ENCODE measurements at places on chromosomes 5 and 9.
A peak's percentile ranks its signal among the peaks of the same experiment; 100 is the strongest.

DNA sequence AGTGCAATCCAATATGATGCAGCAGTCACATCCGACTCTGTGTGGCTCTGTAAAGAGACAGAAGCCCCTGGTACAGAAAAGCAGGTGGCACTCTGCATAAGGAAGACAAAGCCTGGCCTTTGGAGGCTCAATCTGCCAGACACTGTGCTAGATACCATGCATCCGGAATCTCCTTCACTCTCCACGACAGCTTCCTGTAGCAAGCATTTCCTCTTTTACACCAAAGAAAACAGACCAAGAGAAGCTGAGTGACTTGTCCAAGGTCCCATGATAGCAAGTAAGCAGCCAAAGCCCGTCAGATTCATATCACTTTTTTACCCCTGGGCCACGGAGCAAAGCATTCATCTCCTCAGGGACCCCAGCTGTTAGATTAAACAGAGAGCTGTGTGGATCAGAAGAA is 64.2 kb upstream of the SMIM23 start:
- DNase-seq, result no peak

GRCh38 chr5:78993165-78993564 is 8.1 kb upstream of the ARSB start:
- DNase-seq, result no peak

DNA sequence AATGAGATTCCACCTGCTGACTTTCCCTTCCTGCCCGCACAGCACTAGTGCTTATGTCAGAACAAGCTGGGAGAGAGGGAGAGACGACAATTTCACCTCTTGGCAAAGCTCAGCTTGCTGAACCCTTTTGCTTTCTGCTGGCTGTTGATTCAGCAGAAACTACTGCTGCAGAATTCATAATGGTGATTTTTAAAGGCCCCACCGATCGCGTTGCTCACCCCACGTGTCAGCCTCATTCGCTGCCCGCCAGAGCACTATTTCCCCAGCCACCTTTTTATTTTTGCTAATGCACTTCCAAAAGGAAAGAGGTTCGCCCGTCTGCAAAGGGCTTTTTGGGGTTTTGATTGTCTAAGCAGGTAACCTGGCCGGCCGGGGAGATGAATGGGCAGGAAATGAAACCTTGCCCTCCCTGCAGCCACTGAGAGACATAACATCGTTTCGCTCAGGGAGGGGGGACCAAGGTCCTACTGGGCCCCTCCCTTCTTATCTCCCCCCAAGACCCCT is 1.3 kb downstream of the PPP2R2B start:
- DNase-seq, result peak; percentile 6

DNA sequence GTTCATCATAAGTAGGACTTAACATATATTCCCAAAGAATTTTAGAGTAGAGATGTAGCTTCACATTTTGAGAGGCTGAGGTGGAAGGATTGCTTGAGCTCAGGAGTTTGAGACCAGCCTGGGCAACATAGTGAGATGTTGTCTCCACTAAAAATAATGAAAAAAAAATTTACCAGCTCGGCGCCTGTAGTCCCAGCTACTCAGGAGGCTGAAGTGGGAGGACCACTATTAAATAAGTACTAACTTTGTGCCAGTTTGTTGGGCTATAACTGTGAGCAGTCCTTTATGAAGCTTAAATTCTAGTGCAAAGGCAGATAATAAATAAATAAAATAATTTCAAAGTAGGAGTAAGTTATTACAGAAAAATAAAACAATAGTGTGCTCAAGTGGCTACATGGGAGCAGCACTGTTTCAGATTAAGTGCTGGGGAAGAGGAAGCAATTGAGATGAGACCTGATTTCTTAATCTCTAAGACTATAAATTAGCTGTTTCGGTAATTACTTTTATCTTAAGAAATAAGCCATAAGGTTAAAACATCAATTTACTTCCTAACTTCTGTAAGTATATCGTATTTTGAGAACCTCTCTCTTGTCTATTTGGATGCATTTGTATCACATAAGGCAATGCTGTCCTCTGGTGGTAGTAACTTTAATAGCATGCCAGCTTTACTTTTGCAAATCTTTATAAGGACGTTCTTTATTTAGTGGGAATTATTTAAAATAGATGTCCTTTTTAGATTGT is 98.9 kb downstream of the CSNK1G3 start:
- DNase-seq, result peak; percentile 38

- no peak for DNase-seq
These were observed 6.2 kb upstream of the CPEB4 start for GRCh38 chr5:173881811-173882575.

DNA sequence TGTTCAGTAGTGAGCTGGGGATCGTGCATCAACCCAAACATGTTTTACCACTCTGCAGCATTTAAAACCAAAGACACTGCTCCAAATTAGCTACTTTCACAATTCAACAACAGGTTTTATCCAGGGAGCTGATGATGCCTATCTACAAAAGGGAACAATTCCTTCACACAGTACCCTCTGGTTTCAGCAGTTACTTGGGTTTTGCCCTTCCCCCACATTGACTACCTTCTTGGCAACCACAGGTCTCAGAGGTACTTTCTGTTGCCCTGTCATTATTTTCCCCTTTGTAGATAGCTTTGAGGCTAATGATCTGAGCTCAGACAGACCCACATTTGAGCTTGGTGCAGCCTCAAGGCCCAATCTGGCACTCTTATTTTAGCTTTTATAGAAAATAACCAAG is 96.1 kb downstream of the WDR41 start:
- DNase-seq, result no peak

- DNase-seq, result no peak
These were observed 74.6 kb upstream of the HSPA9 start for GRCh38 chr5:138649775-138650174.

- no peak for DNase-seq
These were observed 140.7 kb downstream of the WDR70 start for GRCh38 chr5:37519807-37520206.

DNA sequence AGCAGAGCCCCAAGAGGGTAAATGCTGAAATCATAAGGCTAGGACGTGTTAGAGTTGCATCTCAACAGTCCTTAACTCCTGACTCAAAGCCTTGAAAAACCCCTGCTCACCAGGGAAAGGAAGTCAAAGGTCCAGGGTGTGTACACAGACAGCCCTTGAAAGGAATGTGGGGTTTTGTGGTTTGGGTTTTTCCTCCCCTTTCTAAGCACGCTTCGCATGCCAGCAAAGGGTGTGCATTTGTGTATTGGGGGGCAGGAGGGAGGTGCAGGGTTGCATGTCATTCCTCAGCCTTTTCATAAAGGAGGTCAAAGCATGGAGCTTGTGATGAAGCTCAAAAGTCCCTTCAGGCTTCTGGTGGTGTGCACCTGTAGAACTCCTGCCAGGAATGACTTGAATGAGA is 17.3 kb upstream of the XPA start:
- DNase-seq, result peak; percentile 30
